Esophagus squamous epithelium (tissue), 5 donors: ENCODE measurements at places on chromosomes 4 and X.
A peak's percentile ranks its signal among the peaks of the same experiment; 100 is the strongest.

GRCh38 chrX:74162199-74162598 lies 141.8 kb upstream of the ZCCHC13 start:
- no peaks in the 10 kb centered on the region for H3K36me3 ChIP-seq
- no peak overlapping the region for H3K27ac ChIP-seq
- H3K4me1 ChIP-seq: no peaks in the 10 kb centered on the region

GRCh38 chr4:88356771-88357170 lies 21.9 kb upstream of the HERC6 start:
- no peak for DNase-seq
- H3K27ac ChIP-seq: no peak overlapping the region
- H3K27me3 ChIP-seq: no peaks in the 10 kb centered on the region
- H3K4me3 ChIP-seq: no peak overlapping the region
- no peaks in the 10 kb centered on the region for H3K36me3 ChIP-seq

DNA sequence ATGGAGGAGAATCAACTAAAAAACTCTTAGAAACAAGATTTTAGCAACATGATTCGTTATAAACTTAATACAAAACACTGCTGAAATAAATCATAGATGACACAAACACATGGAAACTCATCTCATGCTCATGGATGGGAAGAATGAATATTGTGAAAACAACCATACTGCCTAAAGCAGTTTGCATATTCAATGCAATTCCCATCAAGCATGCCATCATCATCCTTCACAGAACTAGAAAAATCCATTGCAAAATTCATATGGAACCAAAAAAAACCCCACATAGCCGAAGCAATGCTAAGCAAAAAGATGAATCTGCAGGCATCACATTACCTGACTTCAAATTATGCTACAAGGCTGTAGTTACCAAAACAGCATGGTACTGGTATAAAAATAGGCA lies 1015.8 kb upstream of the GRIA3 start:
- H3K27ac ChIP-seq: no peak overlapping the region
- no peak overlapping the region for H3K4me3 ChIP-seq
- H3K36me3 ChIP-seq: no peaks in the 10 kb centered on the region
- no peaks in the 10 kb centered on the region for H3K27me3 ChIP-seq

DNA sequence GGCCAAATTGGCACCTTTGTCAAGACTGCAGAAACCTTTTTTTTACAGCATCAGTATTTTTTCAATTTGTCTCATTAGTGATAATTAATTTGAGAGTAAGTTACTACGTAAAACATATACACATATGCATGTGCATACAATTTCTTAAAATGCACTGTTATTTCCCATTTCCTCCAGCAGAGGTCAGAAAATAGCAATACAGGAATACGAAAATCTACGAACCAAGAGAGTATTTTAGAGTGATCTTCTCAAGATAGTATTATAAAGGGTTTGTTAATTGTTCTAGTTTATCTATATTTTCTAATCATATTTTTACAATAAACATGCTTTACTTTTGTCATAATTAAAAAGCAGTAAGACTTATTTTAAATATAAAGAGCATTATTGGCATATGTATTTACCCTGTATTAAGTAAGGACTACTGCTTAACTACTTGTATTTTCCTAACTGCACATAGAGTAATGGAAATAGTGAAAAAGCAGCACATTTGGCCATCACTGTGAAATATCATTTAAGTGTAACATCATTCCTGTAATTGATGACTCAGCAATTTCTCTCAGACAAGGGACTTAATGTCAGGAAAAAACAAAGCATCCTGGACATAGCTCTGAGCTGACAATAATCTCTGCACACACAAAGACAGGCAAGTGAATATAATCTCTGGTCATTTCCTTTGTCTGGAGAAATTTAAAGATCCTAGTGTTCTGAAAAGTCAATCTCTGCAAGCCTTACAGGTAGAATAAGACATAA lies 45.6 kb downstream of the MAOB start:
- no peaks in the 10 kb centered on the region for H3K36me3 ChIP-seq
- no peak for DNase-seq
- no peaks in the 10 kb centered on the region for H3K27me3 ChIP-seq
- no peak overlapping the region for H3K4me3 ChIP-seq
- no peaks in the 10 kb centered on the region for H3K4me1 ChIP-seq

DNA sequence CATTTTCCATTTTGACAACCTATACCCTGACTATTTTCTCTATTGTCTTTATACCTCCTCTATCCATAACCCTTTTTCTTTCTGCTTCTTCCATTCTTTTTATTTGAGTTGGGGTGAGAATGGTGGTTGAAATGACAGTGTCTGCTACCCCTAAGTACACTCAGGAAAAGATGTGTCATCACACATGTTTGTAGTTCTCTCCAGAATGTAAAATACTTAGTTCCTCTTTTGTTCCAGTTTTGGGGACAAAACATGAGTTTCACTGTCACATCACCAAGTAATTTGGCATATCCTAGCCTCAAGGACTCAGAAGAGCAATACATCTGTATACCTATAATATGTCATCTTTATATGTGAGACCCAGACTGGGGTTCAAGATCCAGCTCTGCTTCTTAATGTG lies 90.3 kb downstream of the COMMD8 start:
- H3K36me3 ChIP-seq: no peaks in the 10 kb centered on the region
- no peak for DNase-seq
- no peaks in the 10 kb centered on the region for H3K4me1 ChIP-seq
- no peak overlapping the region for H3K4me3 ChIP-seq

DNA sequence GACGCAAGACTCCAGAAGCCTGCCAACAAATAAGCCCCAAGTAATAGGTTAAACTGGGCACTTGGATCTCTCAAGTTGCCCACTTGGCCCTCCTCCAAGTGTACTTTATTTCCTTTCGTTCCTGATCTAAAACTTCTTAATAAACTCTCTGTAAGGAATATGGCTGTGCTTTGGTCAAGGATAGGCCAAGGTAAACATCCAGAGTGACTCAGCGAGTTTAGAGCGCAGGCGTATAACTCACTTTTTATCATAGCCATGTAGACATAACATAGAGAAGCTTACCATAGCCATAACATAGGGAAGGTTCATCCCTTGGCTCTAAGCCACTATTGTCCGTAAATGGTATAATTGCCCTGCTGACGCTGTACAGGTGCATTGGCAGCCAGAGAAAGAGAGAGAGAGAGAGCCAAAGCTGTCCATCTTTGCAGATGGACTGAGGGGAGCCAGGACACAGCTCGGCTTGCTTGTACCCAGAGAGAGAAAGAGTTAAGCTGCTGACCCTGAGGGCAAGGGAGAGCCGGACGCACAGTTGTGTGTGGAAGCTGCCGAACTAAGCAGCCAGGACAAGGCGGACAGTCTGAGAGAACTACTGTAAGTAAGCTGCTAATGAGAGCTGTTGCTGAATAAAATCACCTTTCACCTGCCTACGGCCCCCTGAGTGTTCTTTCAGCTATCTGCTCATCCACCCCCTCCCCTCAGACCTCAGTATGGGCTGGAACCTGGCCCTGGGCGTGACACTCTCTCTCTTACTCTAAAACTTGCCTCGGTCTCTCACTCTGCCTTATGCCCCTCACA lies 1.8 kb downstream of the TLR1 start:
- peaks cover 32% of the 10 kb centered on the region for H3K4me1 ChIP-seq
- no peak for DNase-seq
- no peaks in the 10 kb centered on the region for H3K36me3 ChIP-seq
- no peak overlapping the region for H3K27ac ChIP-seq

- H3K27me3 ChIP-seq: no peaks in the 10 kb centered on the region
- no peak overlapping the region for H3K27ac ChIP-seq
- no peak for DNase-seq
- H3K4me3 ChIP-seq: no peak overlapping the region
Observed at GRCh38 chr4:86818841-86819240, 30.3 kb downstream of the SLC10A6 start.

- no peak for DNase-seq
- H3K27me3 ChIP-seq: no peaks in the 10 kb centered on the region
- H3K36me3 ChIP-seq: peaks cover 6% of the 10 kb centered on the region
- H3K4me1 ChIP-seq: peaks cover 60% of the 10 kb centered on the region
- H3K4me3 ChIP-seq: peak overlapping the region; percentile 83
- peak overlapping the region; percentile 98 for H3K27ac ChIP-seq
Observed at GRCh38 chr4:82428526-82428968, 1.7 kb downstream of the HNRNPDL start.

GRCh38 chrX:139795196-139795595 lies 87.2 kb upstream of the MCF2 start:
- H3K36me3 ChIP-seq: peaks cover 18% of the 10 kb centered on the region
- no peak overlapping the region for H3K4me3 ChIP-seq
- no peaks in the 10 kb centered on the region for H3K4me1 ChIP-seq
- H3K27me3 ChIP-seq: no peaks in the 10 kb centered on the region

GRCh38 chr4:6969826-6970800 lies 60.5 kb downstream of the TBC1D14 start:
- no peaks in the 10 kb centered on the region for H3K36me3 ChIP-seq
- no peak overlapping the region for H3K27ac ChIP-seq
- no peaks in the 10 kb centered on the region for H3K27me3 ChIP-seq
- DNase-seq: no peak

DNA sequence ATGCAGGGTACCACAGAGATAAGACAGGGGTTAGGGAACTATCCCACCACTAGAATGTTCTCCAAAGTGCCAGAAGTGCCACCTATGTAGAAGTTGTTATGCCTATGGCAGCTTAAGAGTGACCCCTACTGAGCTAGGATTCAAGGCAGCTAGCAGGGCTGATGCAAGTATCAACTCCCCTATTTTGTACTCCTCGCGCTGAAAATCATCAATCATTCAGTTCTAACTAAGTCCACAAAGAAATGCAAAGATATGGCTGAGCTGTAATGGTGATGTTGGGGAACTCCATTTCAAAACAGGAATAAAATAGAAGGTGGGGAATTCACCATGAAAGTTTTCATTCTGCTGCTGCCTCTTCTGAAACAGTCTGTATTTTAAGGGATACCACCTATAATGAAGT lies 13.8 kb downstream of the ACSL4 start:
- H3K36me3 ChIP-seq: no peaks in the 10 kb centered on the region
- no peak overlapping the region for H3K27ac ChIP-seq
- no peaks in the 10 kb centered on the region for H3K27me3 ChIP-seq
- H3K4me1 ChIP-seq: no peaks in the 10 kb centered on the region

GRCh38 chr4:162274354-162274753 lies 110.6 kb upstream of the FSTL5 start:
- no peaks in the 10 kb centered on the region for H3K36me3 ChIP-seq
- no peak for DNase-seq
- H3K4me1 ChIP-seq: no peaks in the 10 kb centered on the region
- no peak overlapping the region for H3K27ac ChIP-seq
- H3K4me3 ChIP-seq: no peak overlapping the region

- DNase-seq: no peak
- H3K4me1 ChIP-seq: peaks cover 39% of the 10 kb centered on the region
- no peaks in the 10 kb centered on the region for H3K27me3 ChIP-seq
Observed at GRCh38 chrX:54495814-54496516, at the start of gene FGD1. Gene FGD1, minus strand, starts transcription at chrX:54496234. Its CDS starts 802 bp downstream, at chrX:54495432.

- no peaks in the 10 kb centered on the region for H3K27me3 ChIP-seq
- no peaks in the 10 kb centered on the region for H3K36me3 ChIP-seq
- H3K27ac ChIP-seq: no peak overlapping the region
- H3K4me1 ChIP-seq: no peaks in the 10 kb centered on the region
- DNase-seq: no peak
- H3K4me3 ChIP-seq: no peak overlapping the region
Observed at GRCh38 chr4:111113591-111113990, 490.7 kb upstream of the PITX2 start.

DNA sequence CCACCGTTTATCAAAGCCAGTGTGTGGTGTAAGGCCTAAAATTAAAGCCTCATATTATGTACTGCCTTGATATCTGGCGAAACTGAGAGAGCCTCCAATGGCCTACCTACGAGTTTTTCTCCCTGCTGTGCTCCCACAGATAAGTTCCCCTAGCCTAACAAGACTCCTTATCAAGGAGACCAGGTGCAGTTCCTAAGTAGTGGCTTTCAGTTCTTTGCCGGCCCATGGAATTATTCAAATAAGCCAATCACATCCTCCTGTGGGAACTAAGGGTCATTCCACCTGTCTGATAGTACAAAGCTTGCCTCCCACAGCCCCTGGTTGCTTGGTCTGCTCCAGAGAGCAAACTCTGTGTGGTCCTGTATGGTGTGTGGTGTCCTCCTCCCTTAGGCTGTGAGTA lies 99.8 kb upstream of the TEX13C start:
- H3K36me3 ChIP-seq: no peaks in the 10 kb centered on the region
- H3K27me3 ChIP-seq: no peaks in the 10 kb centered on the region
- no peaks in the 10 kb centered on the region for H3K4me1 ChIP-seq
- H3K4me3 ChIP-seq: no peak overlapping the region

DNA sequence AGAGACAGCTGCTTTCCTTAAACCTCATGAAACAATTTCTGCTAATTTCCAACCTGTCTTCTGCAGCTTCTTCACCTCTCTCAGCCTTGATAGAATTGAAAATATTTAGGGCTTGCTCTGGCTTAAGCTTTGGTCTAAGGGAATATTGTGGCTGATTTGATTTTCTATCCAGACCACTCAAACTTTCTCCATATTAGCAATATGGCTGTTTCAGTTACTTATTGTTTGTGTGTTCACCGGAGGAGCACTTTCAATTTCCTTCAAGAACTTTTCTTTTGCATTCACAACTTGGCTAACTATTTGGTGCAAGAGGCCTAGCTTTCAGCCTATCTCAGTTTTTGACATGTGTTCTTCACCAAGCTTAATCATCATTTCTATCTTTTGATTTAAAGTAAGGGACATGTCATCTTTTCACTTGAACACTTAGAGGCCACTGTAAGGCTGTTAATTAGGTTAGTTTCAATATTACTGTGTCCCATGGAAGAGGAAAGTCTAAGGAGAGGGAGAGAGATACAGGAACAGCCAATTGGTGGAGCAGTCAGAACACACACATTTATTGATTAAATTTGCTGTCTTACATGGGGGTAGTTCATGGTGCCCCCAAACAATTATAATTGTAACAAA lies 213.2 kb downstream of the RASL11B start:
- no peak overlapping the region for H3K4me3 ChIP-seq
- H3K27me3 ChIP-seq: no peaks in the 10 kb centered on the region
- no peak for DNase-seq
- H3K36me3 ChIP-seq: no peaks in the 10 kb centered on the region

GRCh38 chr4:28233724-28234123 lies 1373.1 kb downstream of the STIM2 start:
- H3K36me3 ChIP-seq: no peaks in the 10 kb centered on the region
- H3K4me1 ChIP-seq: no peaks in the 10 kb centered on the region
- no peak overlapping the region for H3K27ac ChIP-seq
- no peak overlapping the region for H3K4me3 ChIP-seq
- H3K27me3 ChIP-seq: no peaks in the 10 kb centered on the region

DNA sequence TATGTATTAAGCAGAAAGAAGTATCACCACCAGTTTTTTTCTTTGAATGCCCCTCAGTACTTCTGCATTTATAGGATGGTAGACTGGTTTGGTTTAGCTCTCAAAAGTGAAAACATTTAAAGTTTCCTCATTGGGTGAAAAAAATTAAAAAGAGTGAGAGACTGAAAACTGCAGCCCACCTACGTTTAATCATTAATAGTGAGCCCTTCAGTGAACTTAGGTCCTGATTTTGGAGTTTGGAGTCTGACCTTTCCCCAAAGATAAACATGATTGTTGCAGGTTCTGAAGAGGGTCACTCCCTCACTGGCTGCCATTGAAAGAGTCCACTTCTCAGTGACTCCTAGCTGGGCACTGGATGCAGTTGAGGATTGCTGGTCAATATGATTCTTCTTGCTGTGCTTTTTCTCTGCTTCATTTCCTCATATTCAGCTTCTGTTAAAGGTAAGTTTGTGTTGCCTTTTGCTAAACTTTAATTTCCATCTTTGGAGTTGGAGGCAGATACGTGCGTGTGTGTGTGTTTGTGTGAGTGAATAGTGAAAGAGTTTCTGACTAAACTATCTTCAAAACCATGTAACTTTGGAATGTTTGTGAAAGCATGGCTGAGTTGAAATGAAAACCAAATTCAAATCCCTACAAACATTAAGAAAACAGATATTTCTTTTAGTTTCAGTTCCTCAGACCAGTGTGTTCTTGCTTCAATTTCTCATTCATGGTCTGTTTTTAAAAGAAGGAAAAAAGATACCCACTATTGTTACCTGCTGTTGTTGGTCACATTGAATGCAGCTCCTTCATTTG lies at the start of gene MTTP:
Gene MTTP (plus strand): TSS at position 295 of the 795 bp plus-strand sequence. CDS start 86 bp downstream, at position 381.
- H3K27ac ChIP-seq: no peak within 1 kb of the TSS
- H3K36me3 ChIP-seq: no peaks in the 10 kb centered on the region
- no peaks in the 10 kb centered on the region for H3K4me1 ChIP-seq
